ENCODE measurements at places on chromosomes 1 and 21.

DNA sequence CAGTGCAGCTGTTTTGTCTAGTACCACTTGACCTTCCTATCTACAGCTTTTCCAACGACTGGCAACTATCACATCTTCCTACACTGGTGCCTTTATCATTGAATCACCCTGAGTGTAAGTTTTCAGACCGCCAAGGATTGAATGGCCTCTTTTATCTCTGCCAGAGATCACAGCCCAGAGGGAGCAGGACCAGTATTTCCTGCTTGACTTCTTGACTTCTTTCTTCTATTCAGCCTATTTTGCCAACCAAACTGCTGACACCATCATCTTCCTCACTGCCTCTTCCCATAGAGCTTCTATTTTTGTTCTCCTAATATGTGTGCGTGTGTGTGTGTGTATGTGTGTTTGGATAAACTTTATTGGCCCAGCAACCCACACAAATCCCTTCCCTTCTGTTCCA, 53.8 kb downstream of the SERBP1 start:
- H3K4me3 ChIP-seq = no peak overlapping the region
- no peak overlapping the region for H3K27ac ChIP-seq
- H3K4me1 ChIP-seq = no peaks in the 10 kb centered on the region
- H3K36me3 ChIP-seq = no peaks in the 10 kb centered on the region
- DNase-seq = no peak
- no peaks in the 10 kb centered on the region for H3K27me3 ChIP-seq

DNA sequence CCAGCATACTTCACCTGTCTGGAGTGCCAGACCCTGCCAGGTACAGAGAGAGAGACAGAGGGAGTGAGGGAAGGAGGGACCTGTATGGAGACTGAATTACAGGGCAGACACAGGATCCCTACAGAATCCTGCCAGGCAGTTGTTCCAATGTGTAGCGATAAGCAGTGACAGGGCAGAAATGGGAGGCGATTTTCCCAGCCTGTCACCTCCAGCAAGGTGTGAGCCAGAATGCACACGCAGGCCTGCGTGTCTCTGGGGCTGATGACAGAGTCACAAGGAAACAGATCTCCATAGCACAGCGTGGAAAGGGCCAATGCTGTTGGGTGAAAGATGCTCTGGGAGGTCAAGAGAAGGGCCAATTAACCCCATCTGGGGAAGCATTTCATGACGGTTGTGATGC, 111.3 kb downstream of the HIVEP3 start:
- H3K27me3 ChIP-seq = no peaks in the 10 kb centered on the region
- H3K36me3 ChIP-seq = no peaks in the 10 kb centered on the region
- no peak for DNase-seq
- peaks cover 6% of the 10 kb centered on the region for H3K4me1 ChIP-seq
- no peak overlapping the region for H3K4me3 ChIP-seq
- no peak overlapping the region for H3K27ac ChIP-seq

DNA sequence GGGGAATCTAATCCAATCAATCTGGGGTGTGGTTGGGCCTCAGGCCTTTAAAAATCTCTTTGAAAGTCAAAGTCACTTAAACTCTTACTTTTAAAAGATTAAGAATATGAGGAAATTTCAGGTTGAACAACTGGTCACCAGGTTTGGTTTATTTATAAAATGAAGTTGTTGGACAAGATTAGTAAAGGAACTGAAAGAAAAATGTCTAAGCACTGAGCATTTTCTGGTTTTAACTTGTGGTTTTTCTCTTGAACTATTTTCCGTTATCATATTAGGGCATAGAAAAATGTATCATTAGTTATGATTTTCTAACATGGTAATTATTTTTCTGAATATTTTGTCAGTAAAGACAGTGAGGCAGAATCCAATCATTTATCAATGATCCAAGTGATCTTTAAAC, 49.6 kb downstream of the RGS2 start:
- no peak overlapping the region for H3K4me3 ChIP-seq
- DNase-seq = no peak
- H3K36me3 ChIP-seq = no peaks in the 10 kb centered on the region
- H3K27ac ChIP-seq = no peak overlapping the region
- no peaks in the 10 kb centered on the region for H3K27me3 ChIP-seq

DNA sequence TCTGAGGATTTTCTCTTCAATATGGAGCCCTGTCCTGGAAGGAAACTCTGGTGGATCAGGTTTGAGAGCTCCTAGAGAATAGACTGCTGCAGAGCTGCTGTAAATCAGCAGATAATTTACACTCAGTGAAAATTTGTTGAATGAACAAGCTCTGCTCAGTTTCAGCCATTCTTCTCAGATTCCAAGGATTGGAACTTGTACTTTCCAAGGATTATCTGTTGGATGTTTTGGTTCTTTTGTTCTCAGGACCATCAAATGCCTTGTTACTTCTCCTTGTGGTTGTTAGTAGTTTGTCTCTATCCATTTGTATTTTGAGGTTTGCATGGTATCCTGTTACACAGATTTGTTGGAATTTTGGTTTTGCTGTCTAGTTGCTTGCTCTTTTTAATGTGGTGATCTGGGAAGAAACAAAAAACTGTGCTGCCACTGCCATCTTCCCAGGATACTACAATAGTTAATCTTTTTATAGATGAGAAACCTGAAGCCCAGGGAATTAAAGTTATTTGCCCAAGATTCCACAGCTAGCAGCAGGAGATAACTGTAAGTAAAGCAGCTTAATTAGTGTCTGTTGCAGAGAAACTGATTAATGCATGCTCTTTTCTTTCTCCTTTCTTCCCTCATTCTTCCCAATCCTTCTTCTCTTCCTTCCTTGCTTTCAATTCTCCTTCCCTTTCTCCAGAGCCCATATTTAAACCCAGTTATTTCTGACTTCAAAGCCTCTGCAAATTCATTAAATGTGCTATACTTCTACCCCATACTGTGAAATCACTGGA, 21.7 kb upstream of the KIFAP3 start:
- no peak for DNase-seq
- H3K27ac ChIP-seq = no peak overlapping the region
- no peak overlapping the region for H3K4me3 ChIP-seq

GRCh38 chr1:47849005-47849521, 148.1 kb downstream of the TRABD2B start:
- no peak for DNase-seq
- no peak overlapping the region for H3K27ac ChIP-seq
- no peaks in the 10 kb centered on the region for H3K27me3 ChIP-seq
- no peak overlapping the region for H3K4me3 ChIP-seq
- peaks cover 26% of the 10 kb centered on the region for H3K4me1 ChIP-seq

DNA sequence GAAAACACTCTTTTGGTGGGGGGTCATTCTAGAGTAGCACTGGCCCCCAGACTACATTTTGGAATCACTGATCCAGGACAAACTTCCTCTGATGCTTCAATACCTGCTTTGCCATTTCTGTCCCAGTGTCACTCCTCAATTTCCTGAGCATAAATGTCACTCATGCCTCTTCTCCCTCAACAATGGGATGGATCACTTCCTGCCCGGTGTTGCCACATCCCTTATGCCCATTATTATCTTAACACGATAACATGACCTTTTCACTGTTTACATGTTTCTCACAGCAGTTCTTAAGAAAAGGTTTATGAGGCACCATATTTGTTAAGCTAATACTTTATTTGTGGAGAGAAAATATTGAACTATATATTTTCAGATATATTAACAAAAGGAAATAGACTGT, 3.9 kb upstream of the ITLN1 start:
- no peak overlapping the region for H3K27ac ChIP-seq
- no peaks in the 10 kb centered on the region for H3K36me3 ChIP-seq
- H3K4me1 ChIP-seq = no peaks in the 10 kb centered on the region
- H3K27me3 ChIP-seq = no peaks in the 10 kb centered on the region
- H3K4me3 ChIP-seq = no peak overlapping the region
- no peak for DNase-seq
